ENCODE measurements at places on chromosomes 1 and 21.

- no peak for DNase-seq
Observed at GRCh38 chr1:41500781-41501518, 16.5 kb upstream of the EDN2 start.

DNA sequence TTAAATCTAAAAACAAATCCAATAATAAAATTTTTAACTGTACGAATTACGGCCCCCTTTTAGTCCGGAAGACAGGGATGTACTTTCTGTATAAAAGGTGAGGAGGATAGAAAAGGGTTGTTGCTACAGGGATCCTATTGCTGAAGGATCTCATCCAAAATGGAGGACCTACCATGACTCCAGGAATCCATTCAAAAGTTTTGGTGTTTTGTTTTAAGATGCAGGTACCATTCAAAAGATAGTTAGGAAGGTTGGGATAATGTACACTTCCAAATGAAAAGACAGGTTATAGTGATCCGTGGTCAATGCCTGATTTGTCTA lies 1.3 kb upstream of the ENAH start:
- DNase-seq = no peak

DNA sequence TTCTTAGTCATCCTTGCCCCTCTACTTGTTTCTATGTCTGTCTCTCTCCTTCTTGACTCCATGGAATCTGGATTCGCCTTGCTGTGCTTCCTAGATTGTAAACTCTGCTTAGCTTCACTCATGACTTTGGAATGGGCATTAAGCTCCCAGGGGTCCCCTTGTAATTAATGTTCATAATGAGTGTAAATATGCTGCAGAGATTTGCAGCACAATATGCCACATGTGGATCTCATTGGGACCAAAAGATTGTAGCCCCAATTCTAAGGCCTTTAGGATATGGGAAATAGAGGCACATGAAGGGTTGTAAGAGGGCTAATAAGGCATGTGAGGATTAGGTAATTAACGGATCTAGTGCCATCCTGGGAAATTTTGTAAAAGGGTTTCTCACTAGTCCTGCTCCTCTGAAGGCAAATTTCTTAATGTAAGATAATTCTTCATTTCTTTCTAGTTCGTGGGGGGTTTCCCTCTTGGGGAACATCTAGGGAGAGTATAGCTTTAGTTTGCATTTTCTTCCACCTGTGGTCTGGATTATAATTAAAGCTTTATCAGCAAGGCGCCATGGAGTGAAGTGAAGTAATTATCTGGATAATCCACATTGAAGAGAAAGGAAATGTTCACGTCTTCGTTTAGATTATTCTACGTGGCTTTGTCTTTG lies 659.2 kb upstream of the PLXNA2 start:
- DNase-seq = no peak

DNA sequence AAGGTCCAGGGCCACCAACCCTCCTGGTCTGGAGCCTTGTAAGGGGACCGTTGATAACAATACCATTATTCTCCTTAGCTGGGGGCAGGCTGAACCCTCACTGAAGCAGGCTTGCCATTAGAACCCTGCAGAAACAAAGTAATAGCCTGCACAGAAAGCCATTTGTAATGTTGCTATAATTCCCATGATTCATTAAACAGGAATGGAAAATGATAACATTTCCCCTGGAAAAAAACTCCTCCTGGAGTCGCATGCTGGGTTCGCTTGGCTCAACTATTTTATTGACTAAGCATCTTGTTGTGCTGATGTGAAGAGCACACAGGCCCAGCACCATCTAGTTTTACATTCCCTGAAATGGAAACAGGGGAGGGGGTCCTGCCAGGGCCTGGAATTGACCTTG lies 155.6 kb upstream of the CSF3R start:
- DNase-seq = no peak

- DNase-seq = no peak
Observed at GRCh38 chr1:87084244-87084836, 169.9 kb downstream of the HS2ST1 start.

DNA sequence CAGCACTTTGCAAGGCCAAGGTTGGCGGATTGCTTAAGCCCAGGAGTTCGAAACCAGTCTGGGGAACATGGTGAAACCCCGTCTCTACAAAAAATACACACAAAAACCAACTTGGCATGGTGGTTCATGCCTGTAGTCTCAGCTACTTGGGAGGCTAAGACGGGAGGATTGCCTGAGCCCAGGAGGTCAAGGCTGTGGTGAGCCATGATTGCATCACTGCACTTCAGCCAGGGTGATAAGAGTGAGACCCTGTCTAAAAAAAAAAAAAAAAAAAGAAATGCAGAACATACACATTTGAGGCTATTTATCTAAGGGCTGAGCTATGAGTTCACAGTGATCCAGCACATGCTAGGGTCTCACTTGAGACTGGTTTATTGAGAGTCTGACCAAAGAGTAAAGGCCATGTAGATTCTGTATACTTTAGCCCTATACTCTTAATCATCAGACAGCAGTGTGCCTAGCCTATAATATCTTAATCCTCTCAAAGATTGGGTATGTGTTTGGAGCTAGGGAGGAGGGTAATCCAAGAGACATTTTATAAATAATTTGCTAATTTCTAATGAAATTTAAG lies 23.9 kb downstream of the RNF2 start:
- DNase-seq = no peak

DNA sequence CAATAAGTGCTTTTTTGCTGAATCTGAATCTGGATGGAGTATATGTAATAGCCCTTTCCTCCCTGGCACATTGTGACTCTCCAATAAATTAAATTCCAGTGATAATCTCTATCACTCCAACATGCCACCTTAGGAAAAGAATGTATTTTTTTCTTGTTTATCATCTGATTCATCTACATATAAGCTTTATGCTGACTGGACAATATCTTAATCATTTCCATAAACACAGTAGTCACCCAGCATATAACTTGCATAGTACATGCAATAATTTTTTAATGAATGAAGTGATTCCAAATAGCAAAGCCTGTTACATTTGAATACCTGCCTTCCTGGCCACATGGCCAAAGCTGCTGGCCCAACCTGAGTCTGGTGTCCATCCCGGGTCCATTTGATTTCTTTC lies 477.6 kb upstream of the USP24 start:
- DNase-seq = no peak
